ENCODE measurements at places on chromosomes 4 and X.

DNA sequence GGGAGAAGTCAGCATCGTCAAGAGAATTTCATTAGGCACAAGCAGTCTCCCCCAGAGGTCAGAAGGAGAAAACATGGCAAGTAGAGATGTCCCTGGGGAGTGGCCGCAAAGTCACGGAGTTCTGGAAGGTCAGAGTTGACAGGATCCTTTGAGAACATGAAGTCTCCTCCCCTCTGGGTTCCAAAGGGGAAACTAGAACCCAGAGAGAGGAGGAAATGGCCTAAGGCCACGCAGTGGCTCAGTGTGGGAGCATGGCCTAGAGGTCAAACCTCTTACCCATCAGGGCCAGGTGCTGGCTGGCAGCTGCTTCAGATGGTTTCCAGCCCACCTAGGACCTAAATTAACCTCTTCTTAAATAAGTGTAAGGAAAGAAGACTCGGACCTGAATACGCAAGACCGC is 884 bp downstream of the IDH3G start:
- DNase-seq = no peak

- DNase-seq = no peak
Measured at GRCh38 chr4:105619188-105619931, 66.9 kb downstream of the ARHGEF38 start.

GRCh38 chr4:184824081-184824775 is 1.5 kb downstream of the ACSL1 start:
- no peak for DNase-seq

- DNase-seq = no peak
Measured at GRCh38 chrX:39117101-39117500, 315.8 kb downstream of the MID1IP1 start.

DNA sequence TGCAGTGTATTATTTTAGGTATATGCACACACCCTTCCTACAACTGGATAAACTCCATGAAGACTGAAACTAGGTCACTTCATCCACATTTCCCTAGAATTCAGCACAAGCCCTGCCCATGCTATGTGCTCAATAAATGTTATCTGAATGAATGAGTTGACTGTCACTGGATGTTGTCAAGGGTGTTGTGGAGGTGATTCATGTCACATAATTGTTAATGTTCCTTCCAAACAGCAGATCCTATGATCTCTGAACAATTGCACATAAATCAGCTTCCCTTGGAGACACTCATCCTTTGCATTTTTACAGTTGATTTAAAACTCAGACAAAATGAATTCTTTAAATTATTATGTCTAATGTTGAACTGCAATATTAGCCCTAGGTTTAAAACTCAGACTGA is 154.7 kb downstream of the TSPAN5 start:
- no peak for DNase-seq

GRCh38 chr4:3878678-3879077 is 112.5 kb downstream of the ADRA2C start:
- no peak for DNase-seq
